HepG2 (cell line): ENCODE measurements at places on chromosomes 4 and X. TPM values are rescaled to one million over a fixed set of nuclear protein-coding genes. Genes with fewer than 3 reads are reported as not detected.

DNA sequence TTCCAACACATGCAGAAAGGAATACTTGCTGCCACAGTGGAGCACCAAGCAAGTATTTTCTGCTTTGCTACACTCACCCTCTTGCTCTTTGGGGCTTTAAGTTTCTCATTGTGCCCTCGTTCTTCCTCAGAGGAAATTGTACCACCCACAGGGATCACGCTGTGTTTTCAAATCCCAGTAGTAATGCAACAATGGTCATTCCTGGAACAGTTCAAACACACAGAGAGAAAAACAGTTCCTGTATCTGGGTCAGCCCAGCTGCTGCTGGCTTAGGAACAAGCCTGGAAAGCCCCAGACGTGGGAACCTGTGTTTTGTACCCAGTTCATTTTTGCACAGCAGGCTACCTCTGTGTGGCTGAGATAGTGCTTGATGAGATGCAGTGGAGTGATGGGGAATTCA is 907.8 kb downstream of the STPG2 start:
- H3K36me3 ChIP-seq: no peaks in the 10 kb centered on the region
- no peaks in the 10 kb centered on the region for H3K4me1 ChIP-seq
- DNase-seq: no peak
- no peak overlapping the region for H3K4me3 ChIP-seq

SYP gene
- 1.7 and 2.5 TPM in 2 replicates for total RNA-seq

DNA sequence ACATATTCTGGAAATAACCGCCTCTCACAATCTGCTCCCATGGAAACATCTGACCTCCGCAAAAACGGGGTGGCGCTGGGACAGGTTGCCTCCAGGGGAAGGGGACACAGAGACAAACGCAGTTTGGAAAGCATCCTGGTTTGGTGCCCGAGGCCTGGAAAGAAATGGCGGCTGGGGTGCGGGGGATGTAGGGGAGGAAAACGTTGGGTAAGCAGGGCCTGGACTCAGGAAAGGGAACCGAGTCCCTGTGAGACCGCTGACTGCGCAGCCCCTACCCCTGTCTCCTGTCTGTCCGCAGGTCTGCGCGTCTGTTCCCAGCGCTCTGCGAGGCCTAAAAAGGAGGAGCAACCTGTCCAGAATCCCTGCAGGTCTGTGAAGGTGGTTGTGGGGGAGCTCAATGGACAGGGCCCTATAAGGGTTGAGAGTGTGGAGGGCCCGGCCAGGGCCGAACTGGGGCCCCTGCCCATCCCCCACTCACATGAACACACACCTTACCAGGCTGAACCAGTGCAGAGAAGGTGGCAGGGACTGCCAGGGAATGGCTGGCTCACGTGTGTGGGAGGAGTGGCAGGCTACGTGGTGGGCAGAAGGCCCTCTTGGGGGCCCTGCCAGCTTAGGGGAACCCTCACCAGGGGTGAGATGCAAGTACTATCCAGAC is 672 bp downstream of the TCEAL3 start:
- no peaks in the 10 kb centered on the region for H3K4me1 ChIP-seq
- no peak for DNase-seq
- H3K27ac ChIP-seq: no peak overlapping the region
- H3K36me3 ChIP-seq: no peaks in the 10 kb centered on the region; the same call in 1 of the 2 replicates

GRCh38 chr4:169167957-169168858 is 102.5 kb downstream of the SH3RF1 start:
- no peaks in the 10 kb centered on the region for H3K4me1 ChIP-seq
- no peaks in the 10 kb centered on the region for H3K27me3 ChIP-seq
- no peak for DNase-seq
- H3K4me3 ChIP-seq: no peak overlapping the region
- no peak overlapping the region for H3K27ac ChIP-seq
- H3K36me3 ChIP-seq: no peaks in the 10 kb centered on the region

DNA sequence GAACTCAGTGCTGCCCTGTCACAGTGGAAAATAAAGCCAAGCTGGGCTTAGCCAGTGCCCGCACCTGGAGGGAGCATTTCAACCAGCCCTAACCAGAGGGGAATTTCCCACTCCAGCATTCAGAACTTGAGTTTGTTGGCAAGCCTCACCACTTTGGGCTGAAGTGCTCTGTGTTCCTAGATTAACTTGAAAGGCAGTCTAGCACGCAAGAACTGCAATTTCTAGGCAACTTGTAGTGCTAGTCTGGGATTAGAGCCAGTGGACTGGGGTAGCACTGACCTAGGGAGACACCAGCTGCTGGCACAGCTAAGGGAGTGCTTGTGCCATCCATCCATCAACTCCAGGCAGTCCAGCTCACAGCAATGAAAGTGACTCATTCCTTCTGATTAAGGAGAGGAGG is 1060.6 kb upstream of the GRID2 start:
- no peak overlapping the region for H3K4me3 ChIP-seq
- DNase-seq: no peak
- no peaks in the 10 kb centered on the region for H3K4me1 ChIP-seq
- no peaks in the 10 kb centered on the region for H3K36me3 ChIP-seq
- no peaks in the 10 kb centered on the region; the same call in 1 of the 2 replicates for H3K27me3 ChIP-seq
- H3K27ac ChIP-seq: no peak overlapping the region

NSUN7 gene
- not detected in 2 replicates for total RNA-seq

DNA sequence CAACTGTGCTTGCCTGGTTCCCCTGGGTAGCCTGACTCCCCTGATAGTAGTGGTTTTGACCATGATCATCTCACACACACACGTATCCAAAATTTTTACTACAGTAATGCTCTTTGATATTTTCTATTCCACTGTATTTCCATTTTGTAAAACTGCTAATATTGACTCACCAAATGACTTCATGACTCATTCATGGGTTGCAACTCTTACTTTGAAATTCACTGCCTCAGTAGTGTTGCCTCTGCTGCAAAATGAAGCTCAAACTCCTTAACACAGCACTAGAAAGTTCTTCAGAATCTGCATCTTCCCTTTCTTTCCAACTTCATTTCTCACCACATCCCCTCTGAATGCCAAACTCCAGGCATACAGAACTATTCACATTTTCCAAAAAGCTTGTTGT is 20.3 kb downstream of the QRFPR start:
- no peaks in the 10 kb centered on the region for H3K36me3 ChIP-seq
- H3K27me3 ChIP-seq: no peaks in the 10 kb centered on the region
- no peak for DNase-seq
- no peaks in the 10 kb centered on the region for H3K4me1 ChIP-seq
- no peak overlapping the region for H3K27ac ChIP-seq

DNA sequence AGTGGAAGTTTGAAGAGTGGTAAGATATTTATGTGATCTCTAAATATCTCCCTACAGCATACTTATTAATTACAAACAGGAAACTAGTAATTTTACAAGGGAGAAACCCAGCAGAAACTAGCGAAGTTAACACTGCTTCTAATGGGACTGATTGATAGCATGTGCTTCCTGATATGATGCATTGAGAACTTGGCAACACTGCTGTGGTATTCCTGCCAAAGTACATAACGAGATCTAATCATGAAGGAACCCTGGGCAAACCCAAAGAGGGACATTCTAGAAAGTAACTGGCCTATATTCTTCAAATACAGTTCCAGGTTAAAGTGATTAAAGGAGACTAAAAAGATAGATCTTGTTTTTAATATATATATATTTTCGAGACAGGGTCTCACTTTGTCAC is 4.6 kb upstream of the GPR34 start:
- H3K27ac ChIP-seq: no peak overlapping the region
- no peaks in the 10 kb centered on the region for H3K36me3 ChIP-seq
- DNase-seq: no peak
- H3K4me1 ChIP-seq: no peaks in the 10 kb centered on the region
- H3K4me3 ChIP-seq: no peak overlapping the region

SPANXA2 gene
- not detected in 2 replicates for total RNA-seq

- H3K4me1 ChIP-seq: no peaks in the 10 kb centered on the region
- no peak overlapping the region for H3K4me3 ChIP-seq
- no peaks in the 10 kb centered on the region for H3K36me3 ChIP-seq
- no peak overlapping the region for H3K27ac ChIP-seq
Observed at GRCh38 chr4:65918872-65919271, 248.6 kb upstream of the EPHA5 start.

AGTR2 gene
- total RNA-seq: not detected in 2 replicates

DNA sequence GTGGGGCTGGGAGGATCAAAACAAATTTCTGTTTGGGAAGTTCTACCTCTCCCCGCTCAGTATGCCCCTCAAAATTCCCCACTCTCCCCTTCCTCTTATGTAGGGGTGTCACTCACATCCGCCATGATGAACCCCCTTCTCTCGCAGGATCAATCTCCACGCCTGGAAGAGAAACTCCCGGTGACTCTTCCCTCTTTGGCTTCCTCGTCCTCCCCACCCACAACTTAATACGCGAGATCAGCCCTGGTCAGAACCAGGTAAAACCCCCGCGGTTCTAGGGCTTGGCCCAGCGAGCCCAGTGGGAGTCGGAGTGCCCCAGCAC is 427 bp downstream of the LAMTOR3 start:
- no peaks in the 10 kb centered on the region for H3K27me3 ChIP-seq
- peaks cover 23% of the 10 kb centered on the region for H3K4me1 ChIP-seq
- no peak for DNase-seq
- peak overlapping the region; percentile 94 for H3K4me3 ChIP-seq

DNA sequence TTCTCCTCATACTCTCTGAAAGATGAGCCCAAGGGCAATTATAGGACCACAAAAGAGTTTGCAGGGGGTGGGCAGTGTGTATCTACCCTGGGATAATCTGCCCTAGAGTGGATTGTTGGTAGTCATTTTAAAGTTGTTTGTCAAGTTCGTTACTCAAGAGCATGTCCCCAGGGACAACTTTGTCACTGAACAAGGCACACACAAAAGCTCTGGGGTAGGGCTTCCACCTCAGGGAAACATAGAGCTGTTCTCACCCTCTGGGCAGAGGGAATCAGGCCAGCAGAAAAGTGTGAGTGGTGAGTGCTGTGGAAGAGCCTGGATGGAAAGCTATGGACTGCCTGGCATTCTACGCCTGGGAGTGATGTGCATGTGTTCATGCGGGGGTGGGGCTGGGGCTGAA is 23.3 kb upstream of the LEF1 start:
- H3K4me1 ChIP-seq: no peaks in the 10 kb centered on the region
- H3K4me3 ChIP-seq: no peak overlapping the region
- no peaks in the 10 kb centered on the region for H3K36me3 ChIP-seq
- no peak overlapping the region for H3K27ac ChIP-seq
- peaks cover 1% of the 10 kb centered on the region; the same call in 1 of the 2 replicates for H3K27me3 ChIP-seq
- DNase-seq: no peak
